ENCODE measurements at places on chromosomes 11 and 22.

DNA sequence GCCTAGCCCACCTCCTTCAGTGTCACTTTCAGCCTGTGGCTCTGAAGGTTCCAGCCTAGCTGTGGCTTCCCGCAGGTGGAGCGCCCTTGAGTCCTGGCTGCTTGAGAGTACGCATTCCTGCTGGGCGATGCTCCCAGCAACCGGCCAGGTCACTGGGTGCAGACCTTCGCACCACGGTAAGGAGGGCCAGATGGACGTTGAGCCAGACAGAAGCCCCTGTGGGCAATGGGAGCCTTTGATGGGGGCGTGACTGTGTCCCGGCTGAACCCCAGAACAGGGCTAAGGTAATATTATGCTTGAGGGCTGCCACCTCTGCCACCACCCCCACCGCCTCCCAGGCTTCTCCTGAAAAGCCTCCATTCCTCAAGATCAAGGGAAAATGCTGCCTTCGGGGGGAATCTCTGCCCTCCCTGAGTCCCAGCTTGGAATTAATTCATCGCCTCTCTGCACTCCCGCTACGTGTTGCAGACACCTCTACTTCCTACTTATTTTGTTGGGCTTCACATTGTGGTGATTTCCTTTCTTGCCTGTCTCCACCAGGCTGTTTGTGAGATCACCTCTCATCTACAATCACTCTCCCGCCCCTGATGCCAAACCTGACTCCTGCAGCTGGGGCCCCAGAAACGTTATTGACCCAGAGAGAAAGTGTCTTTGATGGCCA lies 144.9 kb upstream of the NECTIN1 start:
- DNase-seq, result no peak

- DNase-seq, result no peak
Observed at GRCh38 chr11:5059391-5059790, at the start of gene OR52E2. Gene OR52E2, minus strand, starts transcription at chr11:5059627. Its CDS starts 0 bp downstream, at chr11:5059627.

- no peak for DNase-seq
Observed at GRCh38 chr11:77244277-77245027, 57.0 kb downstream of the GDPD4 start.

- DNase-seq, result no peak
Observed at GRCh38 chr22:42697542-42698013, 23.1 kb downstream of the A4GALT start.

- no peak for DNase-seq
Observed at GRCh38 chr11:78525720-78526119, 48.9 kb downstream of the NARS2 start.

DNA sequence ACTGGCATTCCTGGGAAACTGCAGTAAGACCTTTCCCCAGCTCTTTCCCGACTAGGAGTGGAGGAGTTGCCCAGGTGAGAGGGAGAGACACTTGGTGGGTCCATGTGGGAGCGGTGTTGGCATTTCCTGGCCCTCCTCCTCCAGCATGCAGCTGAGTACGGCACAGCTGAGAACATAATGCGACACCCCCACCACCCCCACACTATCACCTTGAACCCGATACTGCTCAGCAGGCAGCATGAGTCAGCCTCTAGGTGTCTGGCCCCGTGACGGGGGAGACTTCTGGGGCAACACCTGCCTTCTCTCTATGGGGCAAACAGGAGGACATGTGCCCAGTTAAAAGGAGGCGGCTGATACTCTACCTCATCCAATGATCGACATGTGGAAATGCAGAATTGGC lies 64.4 kb downstream of the PKNOX2 start:
- DNase-seq, result no peak

Measured in activated naive CD8-positive, alpha-beta T cell treated with anti-CD3 and anti-CD28 coated beads, Interleukin-2, amount 10 ng/mL, durations not matched to agents 7 days and 5 days (primary cell).